ENCODE measurements at places on chromosomes 12 and 14. TPM values are rescaled to one million over a fixed set of nuclear protein-coding genes. Genes with fewer than 3 reads are reported as not detected.

The C1S gene
- total RNA-seq: 1.3 TPM

- H3K27ac ChIP-seq: no peak overlapping the region
- H3K27me3 ChIP-seq: no peaks in the 10 kb centered on the region
- no peaks in the 10 kb centered on the region for H3K36me3 ChIP-seq
- DNase-seq: no peak
Measured at GRCh38 chr12:62006076-62006732, 254.0 kb upstream of the USP15 start.

DNA sequence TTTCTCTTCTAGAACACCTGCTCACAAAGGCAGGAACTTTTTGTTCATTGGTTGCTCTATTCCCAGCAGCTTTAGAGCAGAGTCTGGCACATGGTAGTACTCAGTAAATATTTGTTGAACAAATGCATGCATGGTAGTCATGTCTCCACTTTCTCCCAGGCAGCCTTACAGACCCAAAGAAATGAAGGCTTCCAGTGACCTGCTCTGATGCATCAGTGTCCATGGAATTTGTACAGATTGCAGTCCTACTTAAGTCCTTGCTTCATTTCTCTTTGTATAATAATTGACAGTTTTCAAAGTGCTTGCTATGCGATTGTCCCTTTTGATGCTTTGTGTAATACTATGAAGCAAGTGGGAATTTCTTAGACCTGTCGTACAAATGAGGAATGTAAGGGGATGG, 119.6 kb downstream of the DERA start:
- no peaks in the 10 kb centered on the region for H3K4me1 ChIP-seq
- no peaks in the 10 kb centered on the region for H3K27me3 ChIP-seq
- H3K36me3 ChIP-seq: peaks cover 10% of the 10 kb centered on the region
- no peak for DNase-seq
- no peak overlapping the region for H3K27ac ChIP-seq

DNA sequence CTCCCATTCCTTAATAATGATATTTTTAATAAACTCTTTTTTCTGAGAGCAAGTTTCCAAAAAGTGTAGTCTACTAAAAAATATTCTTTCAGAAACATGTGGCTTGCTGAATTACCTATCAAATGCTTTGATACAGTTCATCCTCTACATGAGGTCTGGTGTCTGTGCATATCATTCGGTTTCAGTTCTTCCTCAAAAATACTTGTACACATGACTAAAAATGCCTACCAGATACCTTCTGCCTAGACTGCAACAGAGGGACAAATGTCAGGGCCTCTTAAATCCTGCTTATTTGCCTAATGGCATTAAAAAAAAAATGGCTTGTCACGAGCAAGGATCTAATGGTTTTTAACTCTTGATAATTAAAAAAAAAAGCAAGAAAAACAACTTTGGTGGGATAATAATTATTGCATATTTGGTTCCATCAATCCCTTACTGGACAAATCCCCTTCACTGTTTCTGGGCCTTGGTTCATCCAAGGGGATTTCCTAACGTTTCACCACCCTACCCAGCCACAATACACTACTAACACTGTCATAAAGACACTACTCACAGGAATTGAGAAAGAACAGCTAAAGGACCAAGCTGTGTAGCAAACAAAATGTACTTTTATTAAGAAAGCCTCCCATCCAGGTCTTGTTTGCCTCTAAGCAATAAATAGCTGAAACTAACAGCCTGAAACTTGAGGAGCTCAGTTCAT, 45.7 kb downstream of the PARP11 start:
- H3K4me1 ChIP-seq: peaks cover 4% of the 10 kb centered on the region
- no peak overlapping the region for H3K4me3 ChIP-seq
- H3K27ac ChIP-seq: peak overlapping the region; percentile 62
- H3K36me3 ChIP-seq: no peaks in the 10 kb centered on the region
- no peaks in the 10 kb centered on the region for H3K27me3 ChIP-seq
- no peak for DNase-seq

Measured in natural killer cell treated with Interleukin-12 subunit alpha and Interleukin-12 subunit beta and Interleukin-15 and Interleukin-18, amount 100 ng/mL, for 72 hours (primary cell).